ENCODE measurements at places on chromosomes 4 and X.
A peak's percentile ranks its signal among the peaks of the same experiment; 100 is the strongest.

- DNase-seq: no peak
These were observed 2144.6 kb upstream of the TENM3 start for GRCh38 chr4:180098586-180098985.

DNA sequence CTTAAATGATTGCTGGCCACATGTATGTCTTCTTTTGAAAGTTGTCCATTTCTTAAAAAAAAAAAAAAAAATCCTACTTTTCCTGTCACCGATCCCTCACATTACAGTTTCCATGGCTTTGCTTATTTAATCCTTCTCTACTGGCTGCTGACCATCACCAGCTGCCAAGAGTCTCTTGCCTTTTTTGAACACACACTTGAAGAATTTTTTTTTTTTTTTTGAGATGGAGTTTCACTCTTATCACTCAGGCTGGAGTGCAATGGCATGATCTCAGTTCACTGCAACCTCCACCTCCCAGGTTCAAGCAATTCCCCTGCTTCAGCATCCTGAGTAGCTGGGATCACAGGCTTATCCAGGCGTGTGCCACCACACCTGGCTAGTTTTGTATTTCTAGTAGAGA is 134.0 kb downstream of the ANXA5 start:
- no peak for DNase-seq

GRCh38 chr4:102454268-102454667 is 46.9 kb upstream of the NFKB1 start:
- no peak for DNase-seq

- no peak for DNase-seq
These were observed 65.7 kb downstream of the IRF2 start for GRCh38 chr4:184408684-184409081.

GRCh38 chrX:3134316-3134945 is 93.2 kb downstream of the ARSF start:
- DNase-seq: no peak

DNA sequence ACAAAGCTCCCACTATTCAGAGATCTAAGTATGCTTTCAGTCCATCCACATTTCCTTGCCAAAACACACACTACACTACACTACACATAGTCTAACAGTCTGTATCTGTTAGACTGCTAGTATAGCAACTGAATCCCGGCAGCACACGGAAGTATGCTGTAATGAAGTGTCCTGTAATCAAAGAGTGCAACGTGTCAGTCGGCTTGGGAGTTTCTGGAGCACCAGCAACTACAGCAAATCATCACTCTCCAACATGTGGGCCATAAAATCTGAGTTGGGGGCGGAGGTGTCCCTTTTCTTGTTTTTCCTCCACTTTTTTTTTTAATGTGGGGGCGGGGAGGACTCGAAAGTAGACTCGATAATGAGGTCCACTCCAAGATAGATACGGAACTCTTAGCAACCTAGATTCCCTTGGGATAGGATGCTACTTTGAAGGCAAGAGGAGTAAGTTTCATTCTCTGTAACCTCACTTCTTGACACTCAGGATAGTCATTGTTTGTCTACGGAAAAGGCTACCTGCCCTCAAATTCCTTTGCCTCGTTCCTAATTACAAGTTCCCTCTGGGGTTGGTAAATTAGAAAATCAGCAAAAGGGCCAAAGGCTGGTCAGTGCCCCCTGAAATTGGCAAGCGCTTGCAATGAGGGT is 722 bp downstream of the SLC10A7 start:
- peak; percentile 6 for DNase-seq

GRCh38 chr4:825971-826330 is at the start of gene CPLX1:
TSS of gene CPLX1 (minus strand) at chr4:826129. CDS start at chr4:824522, 1,607 bp downstream.
- DNase-seq: no peak

DNA sequence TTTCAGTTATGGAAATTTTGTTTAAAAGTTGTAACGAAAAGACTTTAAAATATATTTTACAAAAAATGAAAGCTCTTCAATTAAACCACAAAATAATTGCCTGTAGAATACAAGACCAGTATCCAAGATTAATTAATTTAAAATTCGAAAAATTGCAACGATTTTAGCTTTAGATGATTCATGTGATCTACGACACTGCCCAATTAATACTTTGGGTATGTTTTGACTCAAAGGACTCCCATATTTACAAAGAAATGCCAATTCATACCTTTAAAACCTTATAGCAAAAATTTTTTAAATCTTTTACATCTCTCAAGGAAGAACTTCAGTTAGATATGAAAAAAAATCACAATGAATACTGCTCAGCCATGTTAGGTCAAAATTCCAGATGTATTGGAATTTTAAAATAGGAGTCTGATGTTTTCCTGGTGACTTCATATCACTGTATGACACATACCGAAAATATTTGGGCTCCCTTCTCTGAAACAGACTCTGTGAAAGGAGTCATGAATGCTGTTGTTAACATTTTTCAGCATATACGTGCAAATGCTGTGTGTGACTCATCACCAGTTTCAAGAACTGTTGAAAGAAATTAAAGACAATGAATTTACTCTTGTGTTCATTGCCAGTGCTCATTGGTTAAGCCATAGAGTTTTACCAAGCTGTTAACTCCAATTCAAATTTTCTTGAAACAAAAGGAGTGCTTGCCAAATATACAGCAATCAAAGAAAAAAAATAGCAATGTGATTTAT is 13.8 kb upstream of the SMS start:
- no peak for DNase-seq
